ENCODE measurements at places on chromosomes 12 and 14. TPM values are rescaled to one million over a fixed set of nuclear protein-coding genes. Genes with fewer than 3 reads are reported as not detected.

The KRT75 gene
- not detected for total RNA-seq

DNA sequence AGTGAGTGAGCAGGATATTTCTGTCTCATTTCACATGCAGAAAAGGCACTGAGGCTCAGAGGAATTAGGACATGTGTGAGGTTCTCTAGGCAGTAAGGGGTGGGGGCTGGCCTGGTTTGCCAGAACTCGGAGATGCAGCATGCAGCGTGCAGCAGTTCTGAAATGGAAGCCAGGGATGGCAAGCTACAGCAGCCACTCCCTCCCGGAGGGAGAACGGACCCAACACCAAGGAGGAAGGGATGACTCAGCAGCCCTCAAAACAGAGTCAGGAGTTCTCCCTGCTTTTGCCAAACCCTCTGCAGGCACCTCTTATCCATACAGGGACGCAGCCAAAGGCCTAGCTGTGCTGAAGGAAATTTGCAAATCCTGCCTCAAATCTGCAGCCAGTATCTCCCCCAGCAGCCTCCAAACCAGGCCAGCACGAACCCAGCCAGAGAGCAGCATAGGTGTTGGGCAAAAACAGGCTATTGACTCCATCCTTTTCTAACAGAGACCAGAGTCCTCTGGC is 10.3 kb upstream of the SERPINA3 start:
- no peak for DNase-seq
- H3K4me1 ChIP-seq: no peaks in the 10 kb centered on the region
- H3K27me3 ChIP-seq: peaks cover 5% of the 10 kb centered on the region
- no peak overlapping the region for H3K4me3 ChIP-seq
- no peaks in the 10 kb centered on the region for H3K36me3 ChIP-seq
- no peak overlapping the region for H3K27ac ChIP-seq

GRCh38 chr14:52286661-52287649 is 19.5 kb downstream of the PTGDR start:
- no peak for DNase-seq
- no peak overlapping the region for H3K27ac ChIP-seq

The SLC25A47 gene
- not detected for total RNA-seq

DNA sequence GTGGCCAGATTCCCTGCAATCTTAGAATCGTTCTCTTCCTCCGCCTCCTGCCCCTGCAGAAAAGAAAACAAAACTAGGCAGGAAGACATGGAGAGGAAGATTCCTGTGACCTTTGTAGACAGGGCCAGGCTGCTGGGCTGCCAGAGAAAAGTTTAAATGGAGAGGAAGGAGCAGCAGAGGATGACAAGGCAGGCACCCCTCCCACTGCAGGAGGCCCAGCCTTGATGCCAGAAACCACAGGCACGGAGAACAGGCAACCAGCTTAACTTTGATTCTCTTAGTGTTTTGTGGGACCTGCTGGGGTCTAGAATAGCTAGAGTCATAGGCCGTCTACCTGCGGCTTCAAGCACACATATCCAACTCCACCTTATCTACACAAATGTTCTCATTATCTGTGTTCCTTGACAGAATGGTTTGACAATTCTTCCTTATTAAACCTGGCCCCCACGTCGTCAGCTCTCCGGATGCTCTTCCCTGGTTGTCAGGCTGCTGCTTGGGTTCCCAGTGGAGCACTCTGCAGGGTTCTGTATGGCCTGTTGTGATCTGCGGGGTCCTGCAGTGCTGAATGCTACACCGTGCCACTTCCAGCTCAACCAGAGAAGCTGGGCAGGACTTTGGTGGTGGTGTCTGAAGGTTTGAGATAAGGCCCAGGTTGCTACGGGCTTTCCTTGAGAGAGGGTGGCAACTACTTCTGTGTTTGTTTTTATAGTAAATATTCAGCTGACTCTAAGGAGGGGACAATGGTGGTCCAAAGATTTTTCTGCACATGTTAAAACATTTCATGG is 609.5 kb downstream of the AACS start:
- H3K36me3 ChIP-seq: no peaks in the 10 kb centered on the region
- no peak for DNase-seq
- no peak overlapping the region for H3K4me3 ChIP-seq
- H3K27me3 ChIP-seq: no peaks in the 10 kb centered on the region

DNA sequence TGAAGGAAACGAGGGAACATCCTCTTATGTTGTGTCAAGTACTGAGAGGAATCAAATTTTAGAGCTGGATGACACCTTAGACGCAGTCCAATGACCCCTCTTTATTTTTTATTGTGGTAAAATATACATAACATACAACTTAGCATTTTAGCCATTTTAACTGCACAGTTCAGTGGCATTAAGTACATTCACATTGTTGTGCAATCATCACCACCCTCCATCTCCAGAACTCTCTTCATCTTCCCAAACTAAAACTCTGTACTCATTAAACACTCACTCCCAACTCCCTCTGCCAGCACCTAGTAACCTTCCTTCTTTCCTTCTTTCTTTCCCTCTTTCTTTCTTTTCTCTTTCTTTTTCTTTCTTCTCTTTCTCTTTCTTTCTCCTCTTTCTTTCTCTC is 97.2 kb upstream of the SLC24A4 start:
- H3K36me3 ChIP-seq: no peaks in the 10 kb centered on the region
- no peaks in the 10 kb centered on the region for H3K4me1 ChIP-seq
- no peak for DNase-seq
- no peak overlapping the region for H3K4me3 ChIP-seq

- H3K27me3 ChIP-seq: peaks cover 21% of the 10 kb centered on the region
- peaks cover 2% of the 10 kb centered on the region for H3K4me1 ChIP-seq
- DNase-seq: no peak
These were observed 129.9 kb upstream of the PRMT8 start for GRCh38 chr12:3361146-3361545.

- H3K4me1 ChIP-seq: peaks cover 5% of the 10 kb centered on the region
- no peak for DNase-seq
- H3K27ac ChIP-seq: no peak overlapping the region
- H3K36me3 ChIP-seq: no peaks in the 10 kb centered on the region
- peaks cover 18% of the 10 kb centered on the region for H3K27me3 ChIP-seq
- H3K4me3 ChIP-seq: no peak overlapping the region
These were observed 4.2 kb upstream of the PLEKHA5 start for GRCh38 chr12:19125325-19125724.

GRCh38 chr14:34665785-34666435 is 36.0 kb upstream of the SNX6 start:
- H3K4me1 ChIP-seq: peaks cover 12% of the 10 kb centered on the region
- H3K4me3 ChIP-seq: no peak overlapping the region
- no peaks in the 10 kb centered on the region for H3K27me3 ChIP-seq
- H3K27ac ChIP-seq: peak overlapping the region; percentile 50
- H3K36me3 ChIP-seq: peaks cover 1% of the 10 kb centered on the region

The PTHLH gene
- total RNA-seq: not detected

The ACOT4 gene
- 1.4 TPM for total RNA-seq

DNA sequence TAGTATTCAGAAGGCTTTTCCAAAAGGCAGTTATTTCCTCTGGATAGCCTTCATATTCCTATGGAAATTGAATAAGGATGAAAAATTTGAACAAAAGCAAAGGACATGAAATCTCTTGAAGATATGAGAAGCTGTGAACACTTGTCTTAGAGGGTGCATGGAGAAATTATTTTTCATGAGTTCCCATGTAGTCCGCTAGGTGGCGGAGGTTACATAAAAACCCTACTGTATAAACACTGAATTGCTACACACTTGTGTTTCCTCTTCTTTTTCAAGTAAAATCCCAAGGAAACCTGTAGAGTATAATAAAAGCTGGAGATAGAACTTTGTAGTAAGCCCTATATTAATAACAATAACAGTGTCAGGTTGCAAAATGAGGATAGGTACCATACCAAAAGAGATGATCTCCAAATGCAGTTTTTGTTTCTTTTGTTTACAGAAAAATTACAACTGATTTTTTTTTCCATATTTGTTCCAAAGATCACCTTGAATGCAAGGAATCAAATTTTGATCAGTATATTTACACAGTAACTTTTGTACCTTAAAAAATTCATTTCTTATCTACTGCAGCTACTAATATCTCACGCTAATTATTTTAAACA is 37.8 kb upstream of the OR4E1 start:
- DNase-seq: peak; percentile 57
- peaks cover 5% of the 10 kb centered on the region for H3K4me1 ChIP-seq
- no peaks in the 10 kb centered on the region for H3K36me3 ChIP-seq
- peaks cover 2% of the 10 kb centered on the region for H3K27me3 ChIP-seq
- H3K4me3 ChIP-seq: peak overlapping the region; percentile 67
- peak overlapping the region; percentile 68 for H3K27ac ChIP-seq

- no peak overlapping the region for H3K4me3 ChIP-seq
- peaks cover 2% of the 10 kb centered on the region for H3K36me3 ChIP-seq
- H3K27me3 ChIP-seq: no peaks in the 10 kb centered on the region
- H3K27ac ChIP-seq: no peak overlapping the region
- H3K4me1 ChIP-seq: peaks cover 13% of the 10 kb centered on the region
- DNase-seq: no peak
These were observed 5.2 kb downstream of the ZBTB42 start for GRCh38 chr14:104805941-104806624.

DNA sequence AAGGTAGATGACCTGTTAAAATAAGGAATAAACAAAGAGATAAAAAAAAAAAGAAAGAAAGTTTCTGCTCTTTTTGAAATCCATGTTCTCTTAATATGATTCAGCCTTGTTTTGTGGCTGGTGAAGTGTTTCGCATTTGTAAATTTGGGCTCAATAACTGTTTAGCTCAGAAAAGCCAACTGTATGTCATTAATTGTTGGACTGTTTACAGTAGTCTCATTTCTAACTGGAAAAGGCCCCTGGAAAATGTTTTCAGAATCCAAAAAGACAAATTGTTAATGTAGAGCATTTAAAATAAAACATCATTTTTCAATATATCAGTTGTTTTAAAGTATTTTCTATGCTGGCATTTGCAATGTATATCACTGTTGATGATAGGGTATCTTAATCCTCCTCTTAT is 47.4 kb upstream of the DYRK2 start:
- no peak overlapping the region for H3K27ac ChIP-seq
- peaks cover 6% of the 10 kb centered on the region for H3K4me1 ChIP-seq
- H3K4me3 ChIP-seq: no peak overlapping the region
- H3K27me3 ChIP-seq: no peaks in the 10 kb centered on the region
- no peaks in the 10 kb centered on the region for H3K36me3 ChIP-seq

The GSC gene
- total RNA-seq: not detected

The DYRK4 gene
- 27.3 TPM for total RNA-seq

- H3K4me3 ChIP-seq: no peak overlapping the region
- H3K4me1 ChIP-seq: no peaks in the 10 kb centered on the region
- no peak for DNase-seq
- H3K27me3 ChIP-seq: no peaks in the 10 kb centered on the region
- H3K36me3 ChIP-seq: no peaks in the 10 kb centered on the region
These were observed 52.0 kb upstream of the RIMBP2 start for GRCh38 chr12:130768120-130768519.

The HEBP1 gene
- total RNA-seq: 28.7 TPM

Measured in activated naive CD4-positive, alpha-beta T cell treated with anti-CD3 and anti-CD28 coated beads for 36 hours (primary cell).